ENCODE measurements at places on chromosomes 11 and 22. TPM values are rescaled to one million over a fixed set of nuclear protein-coding genes. Genes with fewer than 3 reads are reported as not detected.

ACR gene
- not detected for total RNA-seq

GLYAT gene
- not detected for total RNA-seq

MOV10L1 gene
- total RNA-seq = 1.4 TPM

OR5B21 gene
- not detected for total RNA-seq

ESAM gene
- total RNA-seq = 0.71 TPM

ADAMTS8 gene
- 0.19 TPM for total RNA-seq

MICALL1 gene
- 56.6 TPM for total RNA-seq

MPEG1 gene
- not detected for total RNA-seq

SPA17 gene
- total RNA-seq = 4.7 TPM

SLC1A2 gene
- total RNA-seq = 0.32 TPM

KIF18A gene
- total RNA-seq = 3.9 TPM

DBX1 gene
- total RNA-seq = not detected

JAML gene
- total RNA-seq = not detected

ANO9 gene
- total RNA-seq = not detected

SLC43A3 gene
- total RNA-seq = 14.9 TPM

CYTH4 gene
- not detected for total RNA-seq

SEC14L2 gene
- total RNA-seq = 19.0 TPM

CALCB gene
- total RNA-seq = not detected

GAS2 gene
- total RNA-seq = 0.70 TPM

SLC25A22 gene
- 19.7 TPM for total RNA-seq

OR51E2 gene
- total RNA-seq = 0.40 TPM

TRIM49 gene
- total RNA-seq = not detected

APOA5 gene
- total RNA-seq = not detected

OR52N2 gene
- total RNA-seq = not detected

MMP3 gene
- total RNA-seq = not detected

RIMBP3C gene
- total RNA-seq = 0.68 TPM

MADD gene
- 67.2 TPM for total RNA-seq

MYOD1 gene
- not detected for total RNA-seq

SOX10 gene
- not detected for total RNA-seq

MFNG gene
- total RNA-seq = 1.5 TPM

MS4A6A gene
- not detected for total RNA-seq

PLEKHA7 gene
- 14.9 TPM for total RNA-seq

SLC37A2 gene
- total RNA-seq = 0.37 TPM

RAB3IL1 gene
- total RNA-seq = 49.2 TPM

SMCO4 gene
- 14.7 TPM for total RNA-seq

SERPINH1 gene
- total RNA-seq = 511 TPM

SLC22A12 gene
- total RNA-seq = not detected

NRGN gene
- 1.0 TPM for total RNA-seq

TREH gene
- not detected for total RNA-seq

STK33 gene
- 0.65 TPM for total RNA-seq

KRTAP5-2 gene
- total RNA-seq = not detected

LDHAL6A gene
- total RNA-seq = not detected

BEST1 gene
- 2.0 TPM for total RNA-seq

DNAJB7 gene
- total RNA-seq = not detected

RFPL1 gene
- total RNA-seq = not detected

ANO1 gene
- not detected for total RNA-seq

CHST1 gene
- 0.16 TPM for total RNA-seq

CDHR5 gene
- total RNA-seq = not detected

ACTN3 gene
- total RNA-seq = not detected

APOL4 gene
- total RNA-seq = not detected

HBD gene
- total RNA-seq = not detected

EFEMP2 gene
- total RNA-seq = 131 TPM

CHADL gene
- not detected for total RNA-seq

KCNJ5 gene
- total RNA-seq = not detected

MEI1 gene
- not detected for total RNA-seq

CD3E gene
- total RNA-seq = not detected

SERHL2 gene
- total RNA-seq = 1.4 TPM

PATE3 gene
- total RNA-seq = not detected
